ENCODE measurements at places on chromosomes 2 and 18. TPM values are rescaled to one million over a fixed set of nuclear protein-coding genes. Genes with fewer than 3 reads are reported as not detected.

The NAB1 gene
- 34.4 TPM for total RNA-seq

The CD8A gene
- not detected for total RNA-seq

The IL18R1 gene
- 6.8 TPM for total RNA-seq

The SEMA4C gene
- 20.4 TPM for total RNA-seq

The PTPRN gene
- 1.8 TPM for total RNA-seq

The TGFA gene
- not detected for total RNA-seq

The PIKFYVE gene
- total RNA-seq, result 39.2 TPM

The PUS10 gene
- 8.8 TPM for total RNA-seq

The C2orf81 gene
- total RNA-seq, result 1.9 TPM

The RAPGEF4 gene
- 1.3 TPM for total RNA-seq

The TRIM54 gene
- total RNA-seq, result not detected

The SATB2 gene
- total RNA-seq, result 2.3 TPM

The KHK gene
- 1.7 TPM for total RNA-seq

The KIF1A gene
- under 0.01 TPM for total RNA-seq

The DSC3 gene
- total RNA-seq, result 0.09 TPM

The VAMP5 gene
- total RNA-seq, result 33.8 TPM

The LRP2 gene
- 0.41 TPM for total RNA-seq

The SIX3 gene
- not detected for total RNA-seq

The CYP26B1 gene
- total RNA-seq, result 2.5 TPM

The DCTN1 gene
- total RNA-seq, result 293 TPM

The CCDC142 gene
- total RNA-seq, result 27.7 TPM

The AQP12B gene
- total RNA-seq, result not detected

The SLC5A7 gene
- total RNA-seq, result not detected

The TRIM43B gene
- total RNA-seq, result not detected

The BMP10 gene
- total RNA-seq, result not detected

The ACMSD gene
- not detected for total RNA-seq

Data from fibroblast of the aortic adventitia (primary cell).